ENCODE measurements at places on chromosomes 13 and 19. TPM values are rescaled to one million over a fixed set of nuclear protein-coding genes. Genes with fewer than 3 reads are reported as not detected.

- DNase-seq, result no peak
These were observed 68.1 kb downstream of the SIAH3 start for GRCh38 chr13:45783346-45784043.

Gene WDR87
- not detected for total RNA-seq

Gene TNFAIP8L1
- total RNA-seq, result 19.6 TPM

DNA sequence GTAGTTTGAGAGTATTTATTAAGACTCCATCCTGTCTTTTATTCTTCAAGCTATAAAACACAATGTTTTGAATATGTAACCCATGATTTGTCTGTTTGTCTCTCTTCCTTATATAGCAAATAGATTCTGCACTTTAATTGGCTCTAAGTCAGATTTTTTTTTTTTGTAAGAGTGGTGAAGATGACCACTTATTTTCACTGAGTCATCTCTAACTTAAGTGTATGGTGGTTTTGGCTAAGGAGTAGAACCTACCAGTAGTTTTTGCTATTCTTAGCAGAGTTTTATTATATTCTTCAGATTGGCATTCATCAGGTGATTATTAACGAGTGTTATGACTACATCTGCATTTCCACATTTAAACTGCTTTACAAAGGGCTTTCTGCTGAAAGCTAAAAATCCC lies 194.7 kb downstream of the LMO7 start:
- DNase-seq, result no peak
